SK-N-MC (cell line): ENCODE measurements at places on chromosomes 1 and 21.

- no peak for DNase-seq
Measured at GRCh38 chr1:228378873-228379460, 27.7 kb downstream of the TRIM11 start.

DNA sequence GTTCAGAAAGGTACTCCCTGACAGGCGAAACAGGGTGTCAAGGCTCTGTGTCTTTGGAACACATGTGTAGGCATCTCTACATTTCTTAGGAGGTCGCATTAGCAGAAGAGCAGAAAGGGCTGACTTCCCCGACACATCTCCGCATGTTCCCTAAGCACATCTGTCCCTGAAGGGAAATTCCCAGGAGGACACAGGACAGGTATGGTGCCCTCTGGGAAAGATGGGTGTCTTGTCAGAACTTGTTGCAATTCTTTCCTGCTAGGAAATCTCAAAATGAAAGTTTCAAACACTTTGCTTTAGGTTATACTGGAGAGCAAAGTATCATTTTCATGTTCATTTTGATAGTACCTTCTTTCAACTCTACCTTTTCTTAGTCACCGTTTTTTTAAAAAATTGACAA is 2.0 kb downstream of the DSCAM start:
- no peak for DNase-seq

- DNase-seq: no peak
Measured at GRCh38 chr1:45012639-45013278, 705 bp downstream of the UROD start.

DNA sequence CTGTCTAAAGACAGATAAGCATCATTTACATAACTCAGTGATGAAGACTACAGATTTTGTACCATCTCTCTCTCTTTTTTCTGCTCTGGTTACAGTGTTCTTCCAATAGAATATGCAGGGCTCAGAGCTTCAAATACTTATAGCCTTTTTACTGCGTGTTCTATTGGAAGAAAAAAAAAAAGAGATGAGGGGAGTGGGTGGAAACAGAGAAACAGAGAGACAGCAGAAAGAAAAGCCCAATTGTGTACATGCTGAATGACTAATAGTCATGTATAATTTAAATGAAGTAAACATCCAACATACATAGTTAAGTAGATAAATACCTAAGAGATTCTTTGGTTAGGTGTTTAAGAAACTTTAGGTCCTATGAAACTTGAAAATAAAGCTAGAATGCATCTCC is 151.9 kb downstream of the HMCN1 start:
- DNase-seq: no peak

- DNase-seq: no peak
Measured at GRCh38 chr1:206560007-206560716, 52.1 kb downstream of the EIF2D start.

DNA sequence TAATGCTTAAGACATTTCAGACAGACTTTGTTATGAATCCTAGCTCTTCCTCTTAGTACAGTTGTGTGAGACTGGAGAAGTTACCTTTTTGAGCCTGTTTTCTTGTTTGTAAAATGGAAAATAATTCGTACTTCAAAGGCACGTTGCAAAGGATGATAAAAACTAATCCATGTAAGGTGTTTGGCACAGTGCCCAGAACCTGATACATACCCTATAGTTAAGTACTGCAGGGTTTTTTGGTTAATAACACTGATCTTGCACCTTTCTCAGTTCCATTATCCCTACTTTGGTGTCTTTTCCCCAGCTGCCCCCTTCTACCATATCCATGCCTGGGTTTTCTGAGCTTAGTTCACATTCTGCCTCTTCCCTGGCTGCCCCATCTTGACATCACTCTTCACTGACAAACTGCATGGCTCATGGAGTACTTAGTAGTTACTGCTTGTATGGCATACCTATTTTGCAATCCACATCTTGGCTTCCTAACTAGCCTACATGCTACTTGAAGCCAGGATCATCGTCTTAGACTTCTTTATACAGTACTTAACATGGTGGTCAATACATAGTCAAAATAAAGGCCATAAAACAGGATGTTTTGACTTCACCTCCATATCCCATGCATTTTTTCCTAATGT is 10.1 kb downstream of the CCDC185 start:
- DNase-seq: no peak
